ENCODE measurements at places on chromosomes 4 and X.

- no peak for DNase-seq
These were observed 527.2 kb upstream of the PRKX start for GRCh38 chrX:4240541-4241194.

DNA sequence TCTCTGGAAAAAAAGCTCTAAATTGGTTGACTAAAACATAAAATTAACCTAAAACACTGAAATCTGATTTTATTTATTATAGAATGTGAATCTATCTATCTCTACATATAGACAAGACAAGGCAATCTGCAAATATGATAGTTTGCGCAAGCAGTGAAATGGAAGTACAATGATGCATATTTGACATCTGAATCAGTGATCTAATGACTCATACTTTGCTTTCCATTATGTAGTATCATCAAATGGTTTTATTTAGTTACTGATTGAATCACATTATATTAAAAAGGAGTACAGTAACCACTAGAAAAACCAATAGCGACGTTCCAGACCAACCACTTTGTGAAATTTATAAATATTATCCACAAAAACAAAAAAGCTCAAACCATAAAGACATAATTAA lies 1969.3 kb downstream of the PCDH7 start:
- DNase-seq, result no peak

GRCh38 chrX:39202641-39203040 lies 401.4 kb downstream of the MID1IP1 start:
- DNase-seq, result peak; percentile 8

DNA sequence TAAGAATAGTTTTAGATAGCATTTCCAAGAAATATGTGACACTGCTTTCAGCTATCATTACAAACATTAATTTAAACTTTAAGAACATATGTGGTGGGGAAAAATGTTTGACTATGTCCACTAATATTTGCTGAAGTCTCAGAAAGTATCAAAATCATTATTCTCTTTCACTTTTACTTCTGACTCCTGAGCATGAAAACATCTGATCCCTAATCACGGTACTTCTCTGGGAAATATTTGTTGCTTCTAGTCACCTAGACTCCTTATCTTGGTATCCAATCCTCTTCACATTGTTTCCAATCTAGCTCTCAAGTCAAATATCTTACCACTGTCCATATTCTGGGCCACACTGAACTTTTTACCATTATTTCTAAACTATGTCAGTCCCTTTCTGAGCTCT lies 10.8 kb downstream of the NUDT6 start:
- DNase-seq, result no peak

DNA sequence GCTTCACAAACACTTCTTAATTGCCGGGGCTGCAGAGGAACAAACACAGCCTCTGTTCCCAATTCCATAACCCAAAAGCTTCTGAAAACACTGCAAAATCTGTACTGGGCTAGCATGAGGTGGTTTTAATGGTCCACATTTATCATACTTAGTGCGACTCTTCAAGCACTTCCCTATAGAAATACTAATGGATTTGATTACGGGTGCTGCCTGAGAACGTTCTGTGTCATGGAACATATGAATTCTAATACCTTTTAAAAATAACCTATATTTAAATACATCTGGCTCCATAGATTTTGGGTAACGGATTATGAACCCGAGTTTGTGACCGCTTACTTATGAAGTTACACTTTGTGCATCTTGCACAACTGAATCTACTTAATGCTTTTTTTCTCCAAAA lies 35.4 kb upstream of the STS start:
- no peak for DNase-seq

DNA sequence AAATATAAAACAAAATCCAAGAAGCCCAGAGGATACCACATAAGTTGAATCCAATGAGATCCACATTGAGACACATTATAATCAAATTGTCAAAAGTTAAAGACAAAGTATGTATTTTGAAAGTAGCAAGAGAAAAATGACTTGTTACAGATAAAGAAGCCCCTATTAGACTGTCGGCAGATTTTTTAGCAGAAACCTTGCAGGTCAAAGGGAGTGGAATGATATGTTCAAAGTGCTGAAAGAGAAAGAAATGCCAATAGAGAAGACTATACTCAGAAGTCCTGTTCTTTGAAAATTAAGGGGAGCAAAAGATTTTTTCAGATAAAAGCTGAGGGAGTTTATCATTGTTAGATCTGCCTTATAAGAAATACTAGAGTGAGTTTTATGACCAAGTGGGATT lies 148.9 kb upstream of the EPHA5 start:
- no peak for DNase-seq

Measured in SK-N-DZ (cell line).